AML-193 (cell line): ENCODE measurements at places on chromosomes 1 and 21.

DNA sequence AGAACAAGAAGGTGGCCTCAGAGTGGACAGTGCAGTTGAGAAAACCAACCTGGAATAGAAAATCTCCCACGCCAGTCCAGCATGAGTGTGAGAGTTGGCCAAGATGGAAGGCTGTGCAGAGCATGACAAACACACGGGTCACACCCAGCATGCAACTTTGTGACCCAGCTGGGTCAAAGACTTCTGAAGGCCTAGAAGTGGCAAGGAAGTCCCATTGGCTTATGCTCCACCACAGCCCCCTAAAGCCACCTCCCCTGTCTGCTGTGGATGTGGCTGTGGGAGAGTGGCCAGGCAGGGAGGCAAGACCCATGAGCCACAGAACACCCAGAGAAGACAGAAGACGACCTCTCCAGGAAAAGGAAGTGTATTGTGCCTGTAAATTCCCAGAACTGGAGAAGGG is 13.6 kb downstream of the BATF3 start:
- DNase-seq = no peak

DNA sequence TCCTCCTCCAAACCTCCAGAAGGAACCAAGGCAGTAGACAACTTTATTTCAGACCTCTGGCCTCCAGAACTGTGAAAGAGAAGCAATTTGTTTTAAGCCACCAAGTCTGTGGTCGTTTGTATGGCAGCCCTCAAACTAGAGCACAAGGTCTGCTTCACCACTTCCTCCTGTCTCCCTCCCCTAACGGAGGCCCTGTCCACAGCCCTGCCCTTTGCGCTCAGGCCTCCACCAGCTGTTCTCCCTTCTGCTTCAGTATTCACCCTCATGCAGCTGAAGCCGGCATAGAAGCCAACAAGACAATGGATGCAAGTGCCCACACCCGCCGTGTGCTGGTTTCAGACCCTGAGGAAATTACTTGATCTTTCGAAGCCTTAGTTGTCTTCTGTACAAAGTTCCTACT is 364.1 kb downstream of the HHAT start:
- no peak for DNase-seq

- no peak for DNase-seq
Observed at GRCh38 chr21:37861561-37861960, 54.7 kb downstream of the KCNJ6 start.

DNA sequence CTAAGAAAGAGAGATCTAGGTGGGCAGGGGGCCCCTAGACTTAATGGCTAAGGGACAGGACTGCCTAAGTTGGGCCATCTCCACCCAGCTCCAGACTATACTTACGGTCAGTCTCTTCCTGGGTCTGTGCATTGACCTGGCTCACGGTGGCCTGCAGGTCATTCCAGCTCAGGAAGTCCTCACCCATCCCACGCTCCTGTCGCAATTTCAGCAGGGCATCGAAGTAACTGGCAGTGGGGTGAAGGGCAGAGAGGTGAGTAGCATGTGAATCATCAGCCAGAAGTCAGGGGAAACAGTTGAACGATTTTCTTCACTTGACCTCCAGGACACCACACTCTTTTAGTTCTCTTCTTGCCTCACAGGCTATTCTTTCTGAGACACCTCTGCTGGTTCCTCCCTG is 20.5 kb downstream of the IQGAP3 start:
- peak; percentile 29 for DNase-seq

- DNase-seq = no peak
Observed at GRCh38 chr1:180269645-180270529, 39.8 kb downstream of the LHX4 start.

- peak; percentile 91 for DNase-seq
Observed at GRCh38 chr1:212683357-212683722, 16.3 kb downstream of the BATF3 start.

- no peak for DNase-seq
Observed at GRCh38 chr1:205514211-205515142, 10.0 kb downstream of the CDK18 start.

DNA sequence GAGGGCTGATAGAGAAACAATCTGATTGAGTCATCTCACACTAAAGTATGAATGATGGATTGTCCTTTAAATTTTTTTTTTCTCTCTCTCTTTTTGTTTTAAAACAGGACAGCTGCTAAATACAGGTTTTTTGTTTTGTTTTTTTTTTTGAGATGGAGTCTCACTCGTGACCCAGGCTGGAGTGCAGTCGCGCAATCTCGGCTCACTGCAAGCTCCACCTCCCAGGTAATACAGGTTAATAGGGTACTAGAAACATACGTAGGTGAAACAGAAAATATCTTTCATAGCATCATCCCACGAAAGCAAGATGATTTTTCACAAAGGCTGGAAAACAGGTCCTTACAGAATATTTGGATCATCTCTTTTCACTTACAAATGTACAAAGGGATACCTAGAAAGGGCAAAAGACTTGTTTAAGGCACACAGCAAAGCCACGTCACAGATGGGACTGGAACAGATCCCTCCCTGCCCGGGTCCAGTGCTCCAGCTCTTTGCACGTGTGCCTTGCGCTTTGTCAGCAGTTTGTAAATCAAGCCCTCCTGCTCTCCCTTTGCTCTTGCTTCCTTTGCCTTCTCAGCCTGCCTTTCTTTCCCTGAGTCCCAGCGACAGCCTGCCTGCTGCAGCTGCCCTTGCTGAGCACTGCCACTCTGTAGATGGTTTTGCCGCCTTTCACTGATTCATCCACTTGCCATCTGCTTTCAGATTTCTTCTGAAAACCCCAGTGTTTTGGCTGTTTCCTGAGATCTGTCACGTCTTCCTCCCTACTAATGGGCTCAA is 171.3 kb upstream of the BEND5 start:
- DNase-seq = no peak

- no peak for DNase-seq
Observed at GRCh38 chr21:14959343-14959742, 105.5 kb downstream of the NRIP1 start.

DNA sequence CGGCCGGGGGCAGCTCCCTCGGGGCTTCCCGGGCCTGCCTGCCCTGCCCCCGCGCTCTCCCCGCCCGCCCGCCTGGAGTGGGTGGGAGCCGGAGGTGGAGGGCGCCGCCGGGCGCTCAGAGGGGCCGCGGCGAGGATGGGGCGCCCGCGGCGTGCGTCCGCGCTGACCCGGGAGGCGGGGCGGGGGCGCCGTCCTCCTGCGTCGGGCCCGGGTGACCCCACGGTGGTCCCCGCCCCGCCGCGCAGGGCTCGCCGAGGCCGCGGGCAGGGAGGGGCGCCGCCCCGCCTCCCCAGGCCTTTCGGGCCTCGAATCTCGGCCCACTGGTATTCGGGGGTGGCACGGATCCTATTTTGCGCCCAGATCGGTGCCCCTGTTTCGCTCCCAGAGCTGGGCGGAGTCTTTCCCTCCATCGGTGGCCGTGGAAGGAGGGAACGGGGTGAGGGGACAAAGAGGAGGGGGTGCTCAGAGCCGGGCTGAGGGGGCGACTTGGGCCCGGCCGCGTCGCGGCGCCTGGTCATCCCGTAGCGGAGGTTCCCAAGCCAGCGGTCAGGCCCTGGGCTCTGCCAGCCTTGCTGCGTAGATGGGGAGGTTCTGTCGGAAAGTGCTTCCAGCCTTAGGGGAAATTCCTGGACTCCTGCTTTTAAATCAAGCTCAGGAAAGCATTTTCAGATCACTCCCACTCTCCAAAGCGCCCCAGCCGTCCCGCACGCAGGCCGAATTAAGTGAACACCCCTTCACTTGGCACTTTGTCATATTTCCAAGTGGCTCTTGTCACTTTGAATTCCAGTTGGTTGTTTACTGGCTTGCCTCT is 545 bp downstream of the PATJ start:
- DNase-seq = no peak

GRCh38 chr1:244862354-244862698 is 2.0 kb downstream of the HNRNPU start:
- DNase-seq = no peak

DNA sequence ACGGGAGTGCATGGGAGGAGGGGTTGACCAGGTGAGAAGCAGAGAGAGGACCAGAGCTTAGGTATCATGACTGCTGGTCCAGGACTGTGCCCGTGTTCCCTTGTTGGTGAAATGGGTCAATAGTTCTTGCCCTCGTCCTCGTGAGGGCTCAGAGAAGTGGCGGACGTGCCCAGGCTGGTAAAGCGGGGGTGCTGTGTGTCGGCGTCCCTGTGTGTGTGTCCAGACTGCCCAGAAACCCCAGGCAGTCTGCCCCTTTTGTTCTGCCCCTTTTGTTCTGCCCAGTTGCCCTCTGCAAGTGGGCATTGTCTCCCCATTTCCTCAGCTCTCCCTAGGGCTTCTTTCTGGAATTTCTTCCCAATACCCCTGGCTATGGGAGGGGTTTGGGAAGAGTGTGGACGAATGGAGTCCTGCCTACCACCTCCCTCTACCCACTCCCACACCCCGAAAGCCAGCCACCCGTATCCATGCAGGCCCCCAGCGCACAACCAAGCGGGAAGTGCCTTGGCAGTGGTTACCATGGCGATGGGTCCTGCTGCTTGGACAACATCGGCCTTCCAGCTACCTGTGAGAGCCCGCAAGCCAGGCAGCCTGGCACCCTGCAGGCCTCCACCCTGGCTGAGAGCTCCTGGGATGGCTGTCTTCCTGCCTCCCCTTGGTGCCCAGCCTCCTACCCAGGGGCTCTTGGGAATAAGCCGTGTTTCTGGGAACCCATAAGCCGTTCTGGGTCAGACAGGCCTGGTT is 34.7 kb downstream of the ACOT11 start:
- no peak for DNase-seq

GRCh38 chr1:53176452-53177208 is 20.0 kb upstream of the CPT2 start:
- DNase-seq = no peak

DNA sequence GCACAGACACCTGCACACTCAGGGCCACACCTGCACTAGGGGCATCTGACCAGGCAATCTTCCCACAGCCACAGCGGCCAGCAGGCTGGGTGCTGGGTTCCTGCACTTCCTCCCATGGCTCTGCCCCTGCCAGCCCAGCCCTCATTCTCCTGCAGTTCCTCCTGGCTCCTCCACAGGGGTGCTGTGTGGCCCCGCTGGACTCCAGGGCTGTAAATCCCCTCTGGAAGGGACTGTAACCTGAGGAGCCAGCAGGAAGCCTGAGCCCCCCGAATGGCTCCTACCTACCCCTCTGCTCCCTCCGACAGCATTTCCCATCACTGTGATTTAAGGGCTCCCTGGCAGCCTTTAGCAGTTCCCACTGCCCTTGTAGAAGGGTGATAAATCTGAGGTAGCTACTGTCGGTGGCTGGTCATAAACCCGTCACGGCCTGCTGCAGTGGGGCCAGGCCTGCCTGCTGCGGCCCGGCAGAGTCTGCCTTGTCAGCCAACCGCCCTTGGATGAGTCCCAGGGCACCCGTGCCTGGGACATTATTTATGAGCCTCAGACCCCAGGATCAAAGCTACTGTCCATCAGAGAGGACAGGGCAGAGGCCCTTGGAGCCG is 8.8 kb downstream of the UBL4B start:
- DNase-seq = no peak

DNA sequence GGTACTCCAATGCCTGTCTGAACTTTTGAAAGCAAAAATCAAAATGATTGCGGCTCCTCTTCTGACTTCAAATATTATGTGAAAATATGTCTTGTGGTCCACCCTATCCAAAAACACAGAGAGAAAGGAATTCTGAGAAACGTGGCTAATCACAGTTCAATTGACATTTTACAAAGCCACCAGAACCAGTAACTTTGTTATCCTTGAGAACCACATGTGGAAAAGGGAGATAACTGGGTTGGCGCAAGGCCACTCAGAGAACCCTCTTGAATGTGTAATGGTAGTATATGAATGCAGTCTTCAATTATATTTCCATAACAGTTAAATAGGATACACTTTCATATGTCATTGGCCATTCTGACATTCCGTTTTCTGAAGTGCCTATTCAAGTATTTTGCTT is 1030.0 kb upstream of the TMPRSS15 start:
- DNase-seq = no peak

- no peak for DNase-seq
Observed at GRCh38 chr1:45585110-45585426, 1.2 kb downstream of the NASP start.

GRCh38 chr1:18527514-18527913 is 46.8 kb downstream of the KLHDC7A start:
- no peak for DNase-seq

DNA sequence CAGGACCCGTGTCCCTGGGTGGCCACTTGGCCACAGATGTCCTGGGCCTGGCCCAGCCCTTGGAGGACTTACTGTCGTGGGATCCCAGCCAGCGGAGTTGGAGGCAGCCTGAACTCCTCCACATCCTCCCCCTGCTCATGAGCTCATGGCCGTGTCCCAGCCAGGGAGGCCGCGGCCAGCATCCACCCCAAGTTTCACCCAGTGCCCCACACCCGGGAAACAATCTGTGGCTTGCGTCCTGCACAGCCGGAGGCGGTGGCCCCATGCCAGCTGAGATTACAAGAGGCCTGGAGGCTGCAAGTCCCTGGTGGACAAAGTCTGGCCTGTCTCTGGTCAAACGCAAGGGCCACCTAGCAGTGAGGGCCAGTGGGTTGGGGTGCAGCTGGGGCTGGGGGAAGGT is 27.5 kb upstream of the TMEM52 start:
- DNase-seq = no peak

GRCh38 chr1:26280333-26281042 is 602 bp downstream of the SH3BGRL3 start:
- no peak for DNase-seq
